ENCODE measurements at places on chromosomes 4 and X.

- H3K27ac ChIP-seq: no peak overlapping the region
- peaks cover 95% of the 10 kb centered on the region for H3K27me3 ChIP-seq
- no peaks in the 10 kb centered on the region for H3K36me3 ChIP-seq
- no peaks in the 10 kb centered on the region for H3K4me1 ChIP-seq
These were observed 35.4 kb upstream of the SORCS2 start for GRCh38 chr4:7156761-7157488.

GRCh38 chr4:101009471-101009870 lies 337.9 kb downstream of the PPP3CA start:
- no peak for DNase-seq
- no peaks in the 10 kb centered on the region for H3K36me3 ChIP-seq
- peak overlapping the region; percentile 19 for H3K27ac ChIP-seq
- peaks cover 33% of the 10 kb centered on the region for H3K4me1 ChIP-seq

GRCh38 chr4:37446016-37446415 lies 201.5 kb downstream of the NWD2 start:
- no peak for DNase-seq
- H3K36me3 ChIP-seq: peaks cover 2% of the 10 kb centered on the region
- no peaks in the 10 kb centered on the region for H3K4me1 ChIP-seq
- H3K4me3 ChIP-seq: no peak overlapping the region
- no peak overlapping the region for H3K27ac ChIP-seq

DNA sequence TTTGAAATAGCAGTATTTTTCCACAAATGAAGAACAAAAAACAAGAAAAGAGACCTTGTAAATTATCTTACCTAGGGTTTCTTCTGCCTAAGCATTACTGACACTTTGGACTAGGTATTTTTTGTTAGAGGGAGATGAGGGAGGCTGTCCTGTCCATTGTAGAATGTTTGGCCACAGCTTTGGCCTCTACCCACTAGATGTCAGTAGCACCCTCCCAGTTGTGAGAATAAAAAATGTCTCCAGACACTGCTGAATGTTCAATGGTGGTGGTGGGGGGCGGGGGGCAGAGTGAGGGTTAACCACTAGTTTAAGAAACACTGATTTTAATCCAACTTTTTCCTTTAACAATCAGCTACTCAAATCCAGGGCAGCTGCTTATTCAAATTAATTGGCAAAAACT lies 25.8 kb downstream of the OTUD4 start:
- H3K36me3 ChIP-seq: peaks cover 70% of the 10 kb centered on the region
- no peaks in the 10 kb centered on the region for H3K27me3 ChIP-seq
- H3K4me3 ChIP-seq: no peak overlapping the region
- DNase-seq: no peak
- H3K4me1 ChIP-seq: no peaks in the 10 kb centered on the region

GRCh38 chr4:8167815-8168214 lies 9.2 kb upstream of the ABLIM2 start:
- H3K27ac ChIP-seq: no peak overlapping the region
- H3K4me1 ChIP-seq: peaks cover 13% of the 10 kb centered on the region
- H3K4me3 ChIP-seq: no peak overlapping the region
- no peaks in the 10 kb centered on the region for H3K36me3 ChIP-seq
- H3K27me3 ChIP-seq: peaks cover 25% of the 10 kb centered on the region

DNA sequence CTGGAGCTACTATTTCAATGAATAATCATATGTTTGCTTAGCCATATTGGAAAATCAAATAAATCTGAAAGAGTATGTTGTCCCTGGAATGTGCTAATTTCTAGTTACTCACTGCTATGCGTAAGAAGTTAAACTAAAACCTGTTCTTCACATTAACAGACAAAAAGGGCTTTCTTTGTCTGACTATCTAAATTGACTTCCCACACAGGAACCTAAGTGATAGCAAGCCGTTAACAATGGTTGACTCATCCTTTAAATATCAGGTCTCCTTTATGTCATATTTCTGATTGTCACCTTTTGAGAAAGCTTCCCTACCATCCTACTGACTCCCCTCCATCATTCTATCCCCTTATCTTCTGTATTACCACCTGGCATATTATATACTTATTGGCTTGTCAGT lies 81.4 kb downstream of the AMELX start:
- no peaks in the 10 kb centered on the region for H3K4me1 ChIP-seq
- H3K27me3 ChIP-seq: no peaks in the 10 kb centered on the region
- no peak overlapping the region for H3K4me3 ChIP-seq
- H3K27ac ChIP-seq: no peak overlapping the region
- no peak for DNase-seq
